H9 (cell line): ENCODE measurements at places on chromosomes 6 and 20. TPM values are rescaled to one million over a fixed set of nuclear protein-coding genes. Genes with fewer than 3 reads are reported as not detected.

The C6orf141 gene
- 35.9 and 40.1 TPM in 2 replicates for total RNA-seq

- DNase-seq: no peak
Observed at GRCh38 chr6:129508477-129509145, 201.4 kb downstream of the ARHGAP18 start.

The FABP7 gene
- total RNA-seq: 3.3 and 3.9 TPM in 2 replicates

DNA sequence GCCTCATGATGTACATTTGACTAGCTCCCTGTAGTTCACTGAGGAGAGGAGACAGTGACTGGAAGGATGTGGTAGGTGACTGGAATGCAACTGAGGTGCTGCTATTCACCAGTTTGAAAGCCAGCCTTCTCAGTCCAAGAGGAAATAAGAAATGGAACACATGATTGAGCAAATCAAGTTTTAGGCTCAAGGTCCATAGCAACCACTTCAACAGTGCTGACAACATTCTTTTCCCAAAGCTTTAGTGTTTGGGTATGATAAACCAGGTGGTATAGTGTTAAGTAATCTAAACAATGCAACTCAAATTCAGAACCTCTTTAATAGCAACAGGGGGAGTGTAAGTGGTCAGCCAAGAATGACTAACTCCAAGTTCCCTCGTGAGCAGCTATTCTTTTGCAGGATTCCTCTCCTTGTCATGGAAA is 9.2 kb downstream of the ZHX3 start:
- no peak for DNase-seq

DNA sequence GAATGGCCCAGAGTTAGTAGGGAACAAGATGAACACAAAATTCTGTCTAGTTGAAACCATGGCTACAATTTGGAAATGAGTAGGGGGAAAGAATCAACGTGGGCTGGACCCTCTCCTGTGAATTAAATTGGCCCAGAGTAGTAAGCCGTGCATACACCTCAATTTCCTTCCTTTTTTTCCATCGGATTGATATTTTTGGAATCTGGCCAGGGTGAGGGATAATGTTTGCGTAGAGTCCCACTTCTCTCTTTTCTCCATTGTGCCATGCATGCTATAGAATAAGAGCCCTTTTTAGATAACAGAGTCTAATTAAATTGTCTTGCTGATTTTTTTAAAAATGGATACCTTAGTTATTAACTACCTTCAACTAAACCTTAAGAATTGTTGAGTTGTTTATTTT is 35.2 kb downstream of the XRN2 start:
- no peak for DNase-seq

The CPXM1 gene
- 69.0 and 70.0 TPM in 2 replicates for total RNA-seq

GRCh38 chr20:24147961-24148360 is 159.4 kb upstream of the GGTLC1 start:
- no peak for DNase-seq
